ENCODE measurements at places on chromosomes 2 and 18.

- H3K27me3 ChIP-seq: no peaks in the 10 kb centered on the region
- DNase-seq: no peak
- H3K27ac ChIP-seq: no peak overlapping the region
- no peaks in the 10 kb centered on the region for H3K4me1 ChIP-seq
- H3K36me3 ChIP-seq: no peaks in the 10 kb centered on the region
These were observed 548.9 kb upstream of the CDH2 start for GRCh38 chr18:28725876-28726275.

DNA sequence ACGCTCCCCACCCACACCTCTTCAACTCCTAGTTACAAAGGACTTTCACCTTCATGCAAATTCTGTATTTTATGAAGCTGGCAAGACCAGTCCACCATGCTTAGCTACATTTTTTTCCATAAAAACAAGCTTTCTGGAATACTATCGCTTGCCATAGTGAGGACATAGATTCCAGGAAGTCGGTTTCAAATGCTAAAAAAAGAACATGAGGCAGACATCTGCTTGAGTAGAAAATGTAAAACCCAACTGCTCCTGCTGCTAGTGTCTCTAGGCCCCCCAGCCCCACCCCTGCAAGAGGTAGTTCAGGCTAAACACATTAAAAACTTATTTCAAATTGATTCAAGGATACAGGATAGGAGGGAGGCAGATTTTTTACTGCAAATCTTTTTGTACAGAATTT is 148.9 kb downstream of the SMAD2 start:
- no peak for DNase-seq
- H3K27me3 ChIP-seq: no peaks in the 10 kb centered on the region
- no peak overlapping the region for H3K27ac ChIP-seq
- no peak overlapping the region for H3K4me3 ChIP-seq

GRCh38 chr2:25270061-25270460 is 71.7 kb downstream of the DNMT3A start:
- H3K27ac ChIP-seq: no peak overlapping the region
- H3K4me3 ChIP-seq: no peak overlapping the region
- H3K27me3 ChIP-seq: no peaks in the 10 kb centered on the region
- no peaks in the 10 kb centered on the region for H3K36me3 ChIP-seq
- no peak for DNase-seq

DNA sequence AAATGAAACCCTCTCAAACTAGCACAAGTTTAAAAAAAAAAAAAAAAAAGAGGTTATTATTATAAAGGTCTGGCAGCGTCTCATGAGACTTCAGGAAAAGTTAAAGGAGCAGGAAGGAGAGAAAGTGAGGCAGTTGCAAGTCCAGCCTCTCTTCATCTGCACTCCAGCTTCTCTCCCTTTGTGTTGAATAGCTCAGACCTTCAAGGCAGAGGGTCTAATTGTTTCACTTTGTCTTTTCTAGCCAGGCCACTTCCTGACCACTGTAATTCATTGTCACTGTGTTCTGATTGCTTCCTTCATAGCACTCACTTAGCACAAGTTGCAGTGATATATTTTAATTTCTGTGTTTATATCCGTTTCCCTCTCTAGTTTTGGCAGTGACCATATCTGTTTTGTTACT is 99.9 kb downstream of the SPATS2L start:
- H3K27me3 ChIP-seq: no peaks in the 10 kb centered on the region
- no peaks in the 10 kb centered on the region for H3K36me3 ChIP-seq
- no peak for DNase-seq
- H3K4me3 ChIP-seq: no peak overlapping the region

- no peak overlapping the region for H3K4me3 ChIP-seq
- H3K4me1 ChIP-seq: peaks cover 15% of the 10 kb centered on the region
- H3K36me3 ChIP-seq: no peaks in the 10 kb centered on the region
- no peaks in the 10 kb centered on the region for H3K27me3 ChIP-seq
- H3K27ac ChIP-seq: peak overlapping the region; percentile 17
These were observed 84.7 kb downstream of the CDC42EP3 start for GRCh38 chr2:37586663-37587317.

GRCh38 chr2:32863803-32864202 is 83.0 kb upstream of the LTBP1 start:
- H3K4me1 ChIP-seq: no peaks in the 10 kb centered on the region
- H3K4me3 ChIP-seq: no peak overlapping the region
- H3K27me3 ChIP-seq: no peaks in the 10 kb centered on the region
- no peaks in the 10 kb centered on the region for H3K36me3 ChIP-seq

GRCh38 chr2:68387408-68388350 is 22.6 kb downstream of the PLEK start:
- H3K4me3 ChIP-seq: no peak overlapping the region
- no peaks in the 10 kb centered on the region for H3K27me3 ChIP-seq
- peaks cover 24% of the 10 kb centered on the region for H3K4me1 ChIP-seq
- DNase-seq: no peak
- peak overlapping the region; percentile 25 for H3K27ac ChIP-seq

DNA sequence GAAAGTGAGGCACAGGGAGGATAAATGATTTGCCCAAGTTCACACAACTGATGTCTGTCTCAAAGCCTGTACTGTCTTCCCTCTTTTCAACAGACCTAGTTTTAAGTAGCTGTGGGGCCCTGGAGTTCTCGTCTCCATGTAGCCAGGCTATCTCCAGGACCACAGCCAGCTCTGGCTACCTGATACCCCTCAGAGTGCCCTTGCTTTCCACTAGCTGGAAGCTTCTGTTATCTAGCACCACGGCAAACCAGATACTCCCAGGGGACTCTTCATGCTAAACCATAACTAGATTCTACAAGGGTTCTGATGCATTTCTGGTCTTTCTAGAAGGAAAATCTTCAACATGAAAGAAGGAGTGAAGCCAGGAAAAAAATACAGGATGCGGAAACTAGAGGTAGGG is 137.3 kb downstream of the GALNT14 start:
- H3K27ac ChIP-seq: no peak overlapping the region
- H3K36me3 ChIP-seq: no peaks in the 10 kb centered on the region
- H3K27me3 ChIP-seq: no peaks in the 10 kb centered on the region
- DNase-seq: no peak
- H3K4me3 ChIP-seq: no peak overlapping the region
- H3K4me1 ChIP-seq: no peaks in the 10 kb centered on the region

DNA sequence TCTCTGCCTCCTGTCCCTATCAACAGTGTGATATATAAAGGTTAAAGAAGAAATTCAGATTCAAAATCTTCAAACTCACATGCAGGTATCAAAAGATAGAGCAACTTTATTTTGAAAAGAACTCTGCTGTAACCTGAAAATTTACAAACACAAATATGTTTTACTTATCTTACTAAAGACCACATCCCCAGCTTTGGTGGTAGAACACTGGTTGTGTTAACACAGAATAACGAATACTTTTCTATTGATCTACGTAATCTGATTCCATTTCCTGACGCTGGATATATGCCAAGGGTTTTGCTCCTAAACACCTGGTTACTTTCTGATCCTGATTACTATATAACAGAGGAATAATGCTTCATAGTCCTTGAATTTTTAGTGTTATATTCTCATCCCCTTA is 23.1 kb upstream of the SLC39A10 start:
- no peak for DNase-seq
- H3K27ac ChIP-seq: no peak overlapping the region
- no peaks in the 10 kb centered on the region for H3K36me3 ChIP-seq
- no peak overlapping the region for H3K4me3 ChIP-seq

DNA sequence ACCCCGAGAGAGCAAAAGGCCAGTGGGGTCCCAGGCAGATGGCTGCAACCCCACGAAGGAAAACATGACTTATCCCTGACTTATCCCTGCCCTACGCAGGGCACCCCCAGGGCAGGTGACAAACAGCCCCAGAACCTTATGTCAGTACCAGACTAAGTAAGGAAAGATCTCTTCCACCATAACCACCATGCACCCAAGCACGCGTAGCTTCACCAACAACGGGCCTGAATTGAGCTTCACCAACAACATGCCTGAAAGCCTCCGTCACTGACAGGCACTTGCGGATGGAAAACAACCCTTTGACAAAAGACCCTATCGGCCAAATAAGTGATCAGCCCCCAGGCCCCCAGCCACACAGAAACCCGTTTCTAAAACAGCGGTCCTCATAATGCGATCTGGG is 34.1 kb downstream of the HDAC4 start:
- no peak for DNase-seq
- H3K27ac ChIP-seq: no peak overlapping the region
- no peaks in the 10 kb centered on the region for H3K36me3 ChIP-seq
- no peaks in the 10 kb centered on the region for H3K27me3 ChIP-seq
- H3K4me1 ChIP-seq: peaks cover 12% of the 10 kb centered on the region
- no peak overlapping the region for H3K4me3 ChIP-seq

DNA sequence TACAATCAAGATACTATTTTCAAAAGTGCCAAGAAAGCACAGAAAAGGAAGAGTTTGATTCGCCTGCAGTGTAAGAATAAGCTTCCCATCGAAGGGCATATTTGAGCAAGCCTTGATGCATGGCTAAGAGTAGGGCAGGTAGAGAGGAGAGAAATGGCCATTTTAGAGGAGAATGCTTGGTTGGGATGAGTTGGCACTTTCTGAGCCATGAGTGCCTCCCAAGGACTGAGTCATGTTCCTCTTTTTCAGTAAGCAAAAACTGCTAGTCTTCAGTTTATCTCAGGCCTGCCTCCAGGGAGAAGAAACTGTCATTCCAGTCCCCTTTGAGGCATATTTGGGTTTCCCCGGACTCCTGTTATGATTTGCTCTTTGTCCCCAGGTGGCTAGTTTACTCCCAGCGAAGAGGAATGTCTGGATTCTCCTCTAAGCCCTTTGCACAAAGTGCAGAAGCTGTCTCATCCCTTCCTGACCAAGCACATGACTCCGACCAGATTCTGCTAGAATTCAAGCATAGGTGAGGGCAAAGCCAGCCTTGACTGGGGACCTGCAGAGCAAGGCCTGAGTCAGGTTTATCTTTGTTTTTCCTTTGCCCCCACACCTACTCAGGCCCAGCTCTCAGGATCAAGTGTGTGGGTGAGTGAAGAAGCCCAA is 115.2 kb downstream of the TTC32 start:
- H3K4me3 ChIP-seq: no peak overlapping the region
- no peaks in the 10 kb centered on the region for H3K27me3 ChIP-seq
- no peaks in the 10 kb centered on the region for H3K36me3 ChIP-seq
- H3K4me1 ChIP-seq: no peaks in the 10 kb centered on the region
- no peak overlapping the region for H3K27ac ChIP-seq

DNA sequence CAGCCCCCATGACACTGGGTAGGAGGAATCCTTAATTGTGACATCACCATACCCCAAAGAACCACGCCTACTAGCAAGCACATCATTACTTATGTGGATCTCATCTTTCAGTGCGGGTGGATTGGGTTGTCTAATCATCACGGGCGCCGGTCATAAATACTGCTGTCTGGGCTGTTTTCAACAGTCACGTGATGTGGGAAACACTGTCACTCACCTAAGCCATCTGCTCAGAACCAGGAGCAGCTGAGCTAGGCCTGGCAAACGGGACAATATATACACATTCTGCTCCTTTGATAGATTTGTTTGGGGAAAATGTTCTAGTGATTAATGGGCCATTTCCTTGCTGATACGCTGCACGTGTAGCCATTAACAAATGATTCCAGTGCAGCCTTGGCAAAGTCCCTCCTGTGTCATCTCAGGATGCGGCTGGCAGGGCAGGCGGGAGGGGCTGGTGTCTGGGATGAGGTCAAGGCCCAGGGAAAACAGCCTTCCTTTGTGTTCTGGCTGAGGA is 145.9 kb upstream of the COPS8 start:
- no peak overlapping the region for H3K4me3 ChIP-seq
- no peaks in the 10 kb centered on the region for H3K4me1 ChIP-seq
- DNase-seq: no peak
- H3K27ac ChIP-seq: no peak overlapping the region
- H3K27me3 ChIP-seq: no peaks in the 10 kb centered on the region

DNA sequence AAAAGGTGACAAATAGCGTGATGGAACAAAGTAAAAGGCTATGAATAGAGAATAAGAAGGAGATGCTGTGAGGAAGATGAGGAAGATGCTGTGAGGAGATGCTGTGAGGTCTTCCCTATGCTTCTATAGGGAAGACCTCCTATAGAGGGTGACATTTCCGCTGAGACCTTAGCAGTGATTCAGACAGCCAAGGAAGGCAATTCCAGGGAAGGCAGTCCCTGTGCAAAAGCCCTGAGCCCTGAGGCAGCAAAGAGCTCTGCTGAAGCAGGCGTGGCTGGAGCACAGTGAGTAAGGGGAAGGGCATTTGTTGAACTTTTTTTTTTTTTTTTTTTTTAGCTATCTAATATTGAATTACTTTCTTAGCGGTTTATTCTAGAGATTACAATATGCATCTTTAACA is 142.7 kb upstream of the FOSL2 start:
- no peak for DNase-seq
- no peaks in the 10 kb centered on the region for H3K27me3 ChIP-seq
- H3K4me3 ChIP-seq: no peak overlapping the region

DNA sequence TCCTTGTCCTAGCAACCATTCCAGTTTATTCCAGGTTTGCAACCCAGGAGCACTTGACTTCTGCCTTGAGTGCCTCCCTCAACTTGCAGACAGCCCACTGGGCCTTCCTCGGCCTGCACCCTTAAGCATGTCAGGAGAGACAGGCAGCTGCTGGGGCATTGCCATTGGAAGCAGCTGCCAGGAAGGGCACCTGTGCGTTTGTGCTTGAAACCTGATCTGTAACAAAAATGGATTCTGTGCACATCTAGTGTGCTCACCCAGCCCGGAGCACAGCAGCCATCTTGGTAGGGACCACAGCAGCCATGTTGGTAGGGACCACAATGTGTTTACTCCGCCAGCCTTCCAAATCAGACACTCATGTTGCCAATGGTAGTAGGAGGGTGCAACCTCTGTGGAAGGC is 44.3 kb upstream of the GLI2 start:
- no peaks in the 10 kb centered on the region for H3K36me3 ChIP-seq
- no peaks in the 10 kb centered on the region for H3K27me3 ChIP-seq
- no peaks in the 10 kb centered on the region for H3K4me1 ChIP-seq
- no peak overlapping the region for H3K4me3 ChIP-seq

DNA sequence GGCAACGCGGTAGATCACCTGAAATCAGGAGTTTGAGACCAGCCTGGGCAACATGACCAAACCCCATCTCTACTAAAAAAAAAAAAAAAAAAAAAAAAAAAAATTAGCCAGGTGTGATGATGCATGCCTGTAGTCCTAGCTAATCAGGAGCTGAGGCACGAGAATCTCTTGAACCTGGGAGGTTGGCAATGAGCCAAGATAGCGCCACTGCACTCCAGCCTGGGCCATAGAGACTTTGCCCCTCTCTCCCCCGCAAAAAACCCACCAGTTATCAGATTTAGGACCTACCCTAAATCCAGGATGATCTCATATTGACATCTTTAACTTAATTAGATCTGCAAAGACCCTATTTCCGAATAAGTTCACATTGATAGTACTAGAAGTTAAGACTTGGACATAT is 29.2 kb upstream of the LDAH start:
- DNase-seq: no peak
- H3K27ac ChIP-seq: no peak overlapping the region
- H3K27me3 ChIP-seq: no peaks in the 10 kb centered on the region
- H3K36me3 ChIP-seq: no peaks in the 10 kb centered on the region
- no peaks in the 10 kb centered on the region for H3K4me1 ChIP-seq

GRCh38 chr2:181394741-181395437 is 62.3 kb upstream of the ITGA4 start:
- DNase-seq: no peak
- no peaks in the 10 kb centered on the region for H3K36me3 ChIP-seq
- H3K4me3 ChIP-seq: no peak overlapping the region
- H3K27ac ChIP-seq: peak overlapping the region; percentile 6
- no peaks in the 10 kb centered on the region for H3K4me1 ChIP-seq

- no peaks in the 10 kb centered on the region for H3K27me3 ChIP-seq
- no peaks in the 10 kb centered on the region for H3K4me1 ChIP-seq
- no peak for DNase-seq
- H3K36me3 ChIP-seq: no peaks in the 10 kb centered on the region
These were observed 24.8 kb downstream of the GALM start for GRCh38 chr2:38690499-38691420.

Data from Peyer's patch (tissue), 4 donors.